ENCODE measurements at places on chromosomes 5 and 9.

DNA sequence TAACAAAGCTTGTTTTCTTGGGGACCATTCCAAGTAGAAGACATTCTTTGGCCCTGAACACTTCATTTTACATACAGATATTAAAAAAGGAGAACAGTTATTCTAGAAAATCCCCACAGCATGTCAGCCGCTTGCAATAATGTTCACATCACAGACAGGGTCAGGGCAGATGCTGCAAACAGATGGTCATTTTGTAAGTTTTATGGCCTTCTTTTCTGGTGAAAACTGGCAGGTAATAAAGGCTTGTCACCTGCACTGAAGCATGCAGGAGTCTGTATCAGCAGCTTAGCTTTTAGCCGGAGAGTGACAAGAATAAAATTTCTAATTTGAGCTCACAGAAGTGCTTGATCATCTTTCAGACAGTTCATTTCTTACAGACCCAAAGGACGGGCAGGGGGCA lies 220.9 kb upstream of the DAP start:
- DNase-seq, result no peak

- DNase-seq, result no peak
Observed at GRCh38 chr5:54577528-54577927, 60.0 kb downstream of the SNX18 start.

DNA sequence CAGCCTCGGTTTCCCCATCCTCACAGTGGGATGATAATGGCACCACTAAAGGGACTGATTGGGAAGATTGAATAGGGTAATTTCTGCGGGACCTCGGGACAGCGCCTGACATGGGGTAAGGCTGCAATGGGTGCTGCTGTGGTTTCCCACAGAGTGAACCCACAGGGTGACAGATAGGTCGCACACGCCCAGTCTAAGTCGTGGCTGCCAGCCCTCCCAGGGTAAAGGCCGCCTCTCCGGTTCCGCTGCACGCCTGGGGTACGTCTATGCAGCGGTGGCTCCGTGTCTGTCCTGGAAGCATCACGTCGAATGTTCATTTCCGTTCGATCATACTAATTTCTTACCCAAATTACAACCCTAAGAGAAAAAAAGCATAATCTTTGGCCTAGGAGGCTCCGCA lies 631 bp downstream of the CFAP77 start:
- DNase-seq, result no peak

GRCh38 chr5:73031839-73032238 lies 76.0 kb downstream of the FCHO2 start:
- DNase-seq, result no peak

GRCh38 chr5:173300389-173301047 lies 27.7 kb downstream of the STC2 start:
- DNase-seq, result no peak

DNA sequence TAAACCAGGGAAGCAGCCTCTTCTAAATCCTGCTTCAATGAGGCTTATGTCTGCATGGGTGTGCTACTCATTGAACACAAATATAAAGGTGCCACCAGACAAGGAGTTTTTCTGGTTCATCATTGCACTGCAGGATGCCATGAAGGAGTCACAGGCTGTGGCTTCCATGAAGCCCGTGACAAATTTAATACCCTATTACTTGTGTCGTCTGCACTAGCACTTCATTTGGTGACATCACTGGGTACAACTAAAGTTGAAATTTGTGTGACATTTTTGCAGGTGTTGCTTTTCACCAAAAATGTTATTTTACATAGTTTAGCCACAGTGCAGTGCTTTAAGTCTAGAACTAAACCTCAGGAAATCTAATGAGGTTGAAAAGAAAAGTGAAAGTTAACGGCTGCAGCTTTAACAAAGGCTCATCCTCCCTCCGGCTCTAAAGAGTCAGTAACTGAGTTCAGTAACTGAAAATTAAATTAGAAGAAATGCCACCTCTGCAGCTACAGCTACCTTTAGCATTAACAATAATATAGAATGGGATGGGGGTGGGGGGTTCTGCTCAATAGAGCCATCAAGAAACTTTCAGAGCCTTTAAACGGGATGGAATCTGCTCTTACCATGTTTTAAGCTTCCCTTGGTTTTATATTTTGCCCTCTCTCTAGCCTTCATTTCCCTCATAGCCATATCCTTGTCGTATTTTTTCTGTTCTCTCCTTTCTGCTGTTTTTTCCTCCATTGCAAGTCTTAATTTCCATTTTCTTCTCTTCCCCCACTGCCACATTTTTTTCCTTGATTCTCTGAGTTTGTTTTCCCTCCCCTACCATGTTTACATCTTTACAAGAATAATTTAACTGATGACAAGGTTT lies 233.8 kb upstream of the TMEM161B start:
- DNase-seq, result no peak
